CD4-positive, alpha-beta T cell treated with Interleukin-12 subunit alpha and Interleukin-12 subunit beta, for 1 hour (primary cell): ENCODE measurements at places on chromosomes 7 and 10.

DNA sequence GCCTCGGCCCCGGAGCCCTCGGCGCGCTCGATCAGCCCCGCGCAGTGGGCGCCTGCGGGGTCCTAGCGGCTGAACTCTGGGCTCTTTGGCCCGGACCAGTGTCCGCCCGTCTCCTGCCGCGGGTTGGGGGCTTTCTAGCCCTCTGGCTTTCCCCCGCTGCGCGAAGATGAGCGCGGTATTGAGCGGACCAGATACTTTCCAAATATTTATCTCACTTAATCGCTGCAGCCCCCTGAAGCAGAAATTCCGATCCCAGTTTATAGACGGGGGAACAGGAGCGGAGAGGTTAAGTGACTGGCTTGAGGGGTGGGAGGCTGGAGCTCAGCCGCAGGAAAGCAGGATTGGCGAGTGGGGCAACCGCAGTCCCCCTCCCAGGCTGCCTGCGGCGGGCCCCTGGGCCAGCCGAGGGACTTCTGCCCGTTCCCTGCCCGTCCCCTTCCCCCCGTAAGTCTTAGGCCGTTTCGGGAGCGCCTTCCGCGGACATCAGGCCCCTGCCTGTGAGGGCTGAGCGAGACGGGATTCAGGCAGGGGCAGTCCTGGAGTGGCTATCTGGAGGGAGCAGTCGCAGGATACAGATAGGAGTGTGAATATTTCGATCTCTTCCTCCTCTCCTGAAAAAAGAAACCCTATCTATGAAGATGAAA is 565 bp downstream of the STRIP2 start:
- no peak for DNase-seq

- DNase-seq = no peak
These were observed 166.9 kb downstream of the RNF216 start for GRCh38 chr7:5614600-5614999.

GRCh38 chr7:122885583-122886356 is 490 bp downstream of the CADPS2 start:
- no peak for DNase-seq

DNA sequence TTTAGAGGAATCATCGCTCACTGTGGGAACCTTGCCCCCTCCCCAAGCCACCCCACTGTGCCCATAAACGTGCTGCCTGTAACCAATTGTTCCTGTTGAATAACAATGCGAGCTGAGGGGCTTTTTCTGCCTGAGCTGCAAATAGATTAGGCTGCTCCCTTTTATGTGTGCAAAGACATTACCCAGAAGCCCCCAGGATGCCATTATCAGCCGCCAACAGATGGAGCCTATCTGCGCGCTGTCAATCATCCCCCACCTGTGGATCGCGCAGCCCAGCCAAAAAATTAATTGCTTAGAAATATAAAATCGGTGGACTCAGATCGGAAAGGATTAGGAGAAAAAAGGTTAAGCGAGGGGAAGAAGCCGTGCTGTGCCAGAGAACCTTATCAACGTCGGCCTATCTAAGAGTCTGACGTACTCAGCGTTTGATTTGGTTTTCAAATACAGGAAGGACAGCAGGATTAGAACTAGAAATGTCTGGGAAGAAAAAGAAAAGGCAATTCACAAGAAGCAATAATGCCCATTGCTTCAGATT is 167.3 kb upstream of the MYO3A start:
- DNase-seq = no peak

DNA sequence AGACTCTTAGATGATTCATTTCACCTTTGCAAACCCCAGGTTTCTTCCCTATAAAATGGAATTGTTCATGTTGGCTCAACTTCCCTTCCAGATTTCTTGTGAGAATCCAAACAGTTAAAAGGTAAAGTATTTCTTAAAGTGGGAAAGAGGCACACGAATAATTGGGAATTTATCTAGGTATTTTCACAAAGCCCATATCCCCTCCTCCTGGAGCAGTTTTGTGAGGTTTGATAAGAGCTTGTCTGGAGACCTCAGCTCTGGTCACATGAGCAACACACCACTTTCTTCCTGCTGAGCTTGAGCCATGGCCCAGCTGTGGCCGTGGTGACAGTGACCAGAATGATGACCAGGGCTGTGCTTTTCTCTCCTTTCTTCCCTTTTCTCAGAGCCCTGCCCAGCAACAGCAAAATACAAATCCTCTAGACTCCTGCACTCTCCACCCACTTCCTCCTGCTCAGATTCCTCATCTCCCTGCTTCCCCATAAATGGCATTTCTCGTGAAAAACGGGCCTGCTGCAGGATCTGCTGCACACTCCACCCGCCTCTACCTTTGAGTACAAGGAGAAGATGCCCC is 87.7 kb downstream of the PIK3CG start:
- no peak for DNase-seq

- DNase-seq = no peak
These were observed 424.4 kb downstream of the SDK1 start for GRCh38 chr7:3725155-3726059.

DNA sequence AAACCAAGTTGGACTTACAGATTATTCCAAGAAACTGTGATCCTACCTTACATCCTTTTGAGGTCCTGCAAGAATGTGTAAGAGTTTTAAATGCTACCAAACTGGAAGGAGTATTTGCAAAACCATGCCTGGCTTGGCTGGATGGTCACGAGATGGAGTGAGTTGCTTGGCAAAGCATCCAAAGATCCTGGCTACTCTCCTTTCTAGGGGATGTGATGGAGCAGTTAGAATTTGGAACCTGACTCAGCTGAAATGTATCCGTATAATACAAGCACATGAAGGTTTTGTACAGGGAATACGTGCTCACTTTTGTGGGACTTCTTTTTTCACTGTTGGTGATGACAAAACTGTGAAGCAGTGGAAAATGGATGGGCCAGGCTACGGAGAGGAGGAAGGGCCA is 13.3 kb upstream of the SYPL1 start:
- no peak for DNase-seq

DNA sequence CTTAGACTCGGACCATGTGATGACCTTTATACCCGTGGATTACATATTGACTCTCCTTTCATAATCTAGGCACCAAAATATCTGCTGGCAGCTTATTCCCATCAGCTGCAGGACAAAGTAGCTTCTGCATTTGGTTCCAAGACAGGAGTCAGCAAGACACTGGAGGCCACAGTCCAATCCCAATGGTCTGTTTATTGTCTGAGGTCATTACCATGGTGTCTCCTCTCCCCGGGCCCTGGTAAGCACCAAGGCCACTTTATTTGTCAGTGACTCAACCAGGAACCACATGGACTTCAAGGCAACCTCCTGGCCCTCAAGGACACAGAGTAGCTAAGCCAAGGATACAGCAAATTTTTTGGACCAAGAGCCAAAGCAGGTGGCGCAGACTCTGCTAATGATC is 36.1 kb downstream of the KCNMA1 start:
- DNase-seq = no peak

DNA sequence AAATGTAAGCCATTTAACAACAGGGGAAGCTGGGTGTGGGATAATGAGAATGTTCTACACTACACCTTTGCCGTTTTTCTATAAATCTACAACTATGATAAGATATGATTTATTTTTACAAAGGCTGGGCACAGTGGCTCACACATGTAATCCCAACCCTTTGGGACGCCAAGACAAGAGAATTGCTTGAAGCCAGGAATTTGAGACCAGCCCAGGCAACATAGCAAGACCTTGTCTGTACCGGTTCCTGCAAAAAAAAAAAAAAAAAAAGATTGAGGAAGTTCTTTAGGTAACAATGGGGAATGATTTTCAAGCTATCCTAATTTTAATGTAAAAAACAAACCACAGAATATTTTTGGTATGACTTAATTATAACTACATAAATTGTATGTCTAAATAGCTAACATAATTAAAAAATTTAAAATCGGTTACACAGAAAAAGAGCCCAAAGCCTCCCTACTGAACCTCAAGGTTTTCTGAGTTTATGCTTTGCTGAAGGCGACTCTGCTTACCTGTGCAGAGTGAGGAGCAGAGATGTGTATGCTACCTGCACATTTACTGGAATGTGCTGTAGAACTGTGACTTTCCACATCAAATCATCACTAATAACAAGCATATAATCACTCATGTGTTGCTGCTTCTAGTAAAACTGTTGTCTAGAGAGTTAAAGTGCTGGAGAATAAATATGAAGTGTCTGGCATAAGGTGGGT is 163.4 kb downstream of the ATE1 start:
- DNase-seq = no peak

- no peak for DNase-seq
These were observed 180.3 kb downstream of the NPSR1 start for GRCh38 chr7:34838329-34838728.

GRCh38 chr10:103278862-103279298 is 1.9 kb downstream of the INA start:
- DNase-seq = peak; percentile 21

- DNase-seq = no peak
These were observed 144.4 kb downstream of the ARID5B start for GRCh38 chr10:62045765-62046521.

- DNase-seq = peak; percentile 47
These were observed 45.2 kb upstream of the BHLHA15 start for GRCh38 chr7:98165827-98166667.

GRCh38 chr10:63917363-63917762 is 396.2 kb downstream of the REEP3 start:
- no peak for DNase-seq

- DNase-seq = no peak
These were observed 26.0 kb downstream of the KLHDC10 start for GRCh38 chr7:130096243-130096827.

- no peak for DNase-seq
These were observed 22.5 kb upstream of the ECHDC3 start for GRCh38 chr10:11719496-11720259.

- peak; percentile 62 for DNase-seq
These were observed 5.4 kb downstream of the PSD start for GRCh38 chr10:102413053-102413705.

GRCh38 chr10:32308027-32308603 is 38.8 kb downstream of the EPC1 start:
- DNase-seq = peak; percentile 23

GRCh38 chr10:84225427-84226173 is at the start of gene LRIT2:
TSS of gene LRIT2 (minus strand) at chr10:84225544. CDS start at chr10:84225520, 24 bp downstream.
- DNase-seq = no peak

DNA sequence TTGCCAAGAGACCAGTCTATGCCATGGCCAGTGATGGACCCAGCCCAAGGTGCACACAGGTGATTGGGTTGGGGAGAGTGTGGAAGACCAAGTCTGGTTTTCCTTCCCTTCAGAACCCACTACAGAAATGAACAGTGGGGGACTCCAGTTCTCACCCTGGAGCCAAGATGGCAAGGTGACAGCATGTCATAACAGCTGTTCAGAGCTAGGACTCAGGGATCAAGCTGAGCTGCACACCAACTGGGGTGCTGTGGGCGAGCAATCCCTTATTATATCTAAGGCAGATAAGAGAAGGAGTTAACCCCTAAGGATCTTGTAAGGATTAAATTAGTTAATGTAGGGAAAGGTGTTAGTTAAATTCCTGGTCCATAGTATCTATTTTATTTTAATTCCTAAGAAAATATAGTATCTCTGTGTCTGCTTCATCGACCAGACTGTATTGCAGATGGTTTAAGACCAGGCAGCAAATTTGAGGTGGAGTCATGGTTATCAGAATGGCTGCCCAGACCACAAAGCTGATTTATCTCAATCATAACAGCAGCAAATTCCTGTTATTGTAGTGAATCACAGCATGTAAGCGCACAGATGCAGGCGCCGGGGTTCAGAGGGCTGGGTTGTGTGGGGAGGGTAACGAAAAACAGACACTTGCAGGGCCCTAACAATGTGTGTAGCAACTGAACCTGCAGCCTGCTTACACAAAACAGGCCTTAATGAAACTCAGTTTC is 208.7 kb upstream of the ZNF32 start:
- no peak for DNase-seq

- DNase-seq = no peak
These were observed 5.2 kb downstream of the NEUROD6 start for GRCh38 chr7:31335161-31335856.

DNA sequence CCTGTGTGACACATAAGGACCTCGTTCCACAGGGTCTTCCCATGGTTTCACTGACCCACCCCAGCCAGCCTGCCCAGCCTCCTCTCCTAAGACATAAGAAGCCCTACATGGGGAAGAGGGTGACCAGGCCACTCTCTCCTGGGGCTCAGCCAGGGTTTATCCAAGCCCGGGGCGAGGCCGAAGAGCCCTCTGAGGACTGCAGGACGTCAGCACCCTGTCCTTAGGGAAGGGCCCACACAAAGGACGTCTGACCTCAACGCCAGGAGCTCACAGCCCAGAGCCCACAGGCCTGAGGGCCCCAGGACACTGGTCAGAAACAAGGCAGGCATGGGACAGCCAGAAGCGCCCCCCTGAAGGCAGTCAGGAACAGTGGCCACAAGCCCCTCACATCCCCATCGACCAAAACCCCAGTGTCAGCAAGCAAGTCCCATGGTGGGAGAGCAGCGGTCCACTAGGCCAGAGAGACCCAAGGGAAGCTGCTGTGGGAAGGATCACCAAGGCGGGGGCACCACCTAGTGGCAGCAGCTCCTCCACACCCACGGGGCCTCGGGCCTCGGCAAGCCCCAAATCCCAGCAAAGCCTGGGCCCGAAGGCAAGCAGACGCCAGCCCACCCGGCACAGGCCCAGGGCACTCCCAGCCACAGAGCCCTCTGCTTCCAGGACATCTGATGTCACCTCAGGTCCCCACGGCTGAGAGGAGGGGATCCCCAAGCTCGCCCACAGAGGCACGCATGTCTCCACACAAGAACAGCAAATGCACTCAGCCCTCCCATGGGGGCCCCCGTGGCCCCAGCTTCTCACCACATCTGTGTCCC is 23.4 kb downstream of the MAD1L1 start:
- peak; percentile 55 for DNase-seq

DNA sequence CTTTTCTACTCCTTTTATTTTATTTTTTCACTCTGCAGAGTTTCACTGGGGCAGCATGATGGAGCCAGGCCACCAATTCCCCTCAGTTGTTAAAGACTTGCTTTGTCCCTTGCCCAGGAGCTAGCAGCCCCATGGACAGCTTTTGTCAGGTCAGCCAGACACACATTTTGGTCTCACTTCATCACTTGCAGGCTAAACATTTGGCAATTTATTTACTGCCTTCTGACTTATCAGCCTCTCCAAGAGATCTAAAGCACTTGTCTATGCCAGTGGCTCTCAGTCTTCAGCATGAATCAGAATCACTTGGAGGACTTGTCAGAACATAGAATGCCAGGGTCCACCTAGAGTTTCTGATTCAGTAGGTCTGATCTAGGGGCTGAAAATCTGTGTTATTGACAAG is 66.4 kb upstream of the GDF10 start:
- DNase-seq = no peak

- peak; percentile 3 for DNase-seq
These were observed 755 bp downstream of the TOMM7 start for GRCh38 chr7:22821702-22822485.

GRCh38 chr10:33704214-33704830 is 369.9 kb upstream of the NRP1 start:
- DNase-seq = no peak

- DNase-seq = no peak
These were observed 495.5 kb upstream of the MGMT start for GRCh38 chr10:128971374-128972035.

DNA sequence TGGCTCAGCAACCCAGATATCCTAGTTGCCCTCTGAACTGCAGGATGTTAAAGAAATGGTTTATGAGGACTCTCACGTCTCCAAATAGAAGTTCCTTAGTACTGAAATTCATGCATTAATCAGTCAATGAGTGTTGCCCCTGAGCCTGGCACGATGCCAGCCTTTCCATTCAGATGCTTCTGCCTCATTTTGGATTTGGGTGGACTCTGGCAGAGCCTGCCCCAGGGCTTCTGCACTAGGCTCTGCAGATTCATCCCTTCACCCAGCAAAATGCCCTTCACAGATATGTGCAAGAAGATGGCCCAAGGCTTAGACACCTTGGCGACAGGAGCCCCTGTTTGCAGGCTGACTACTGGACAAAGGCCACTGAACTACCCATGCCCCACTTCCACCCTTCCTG is 747.8 kb downstream of the GRID1 start:
- no peak for DNase-seq

- DNase-seq = no peak
These were observed 23.1 kb downstream of the KCNH2 start for GRCh38 chr7:150954986-150955518.
